ENCODE measurements at places on chromosomes 13 and 19.

- no peak for ATAC-seq
These were observed 104.5 kb downstream of the PIBF1 start for GRCh38 chr13:72886272-72887067.

DNA sequence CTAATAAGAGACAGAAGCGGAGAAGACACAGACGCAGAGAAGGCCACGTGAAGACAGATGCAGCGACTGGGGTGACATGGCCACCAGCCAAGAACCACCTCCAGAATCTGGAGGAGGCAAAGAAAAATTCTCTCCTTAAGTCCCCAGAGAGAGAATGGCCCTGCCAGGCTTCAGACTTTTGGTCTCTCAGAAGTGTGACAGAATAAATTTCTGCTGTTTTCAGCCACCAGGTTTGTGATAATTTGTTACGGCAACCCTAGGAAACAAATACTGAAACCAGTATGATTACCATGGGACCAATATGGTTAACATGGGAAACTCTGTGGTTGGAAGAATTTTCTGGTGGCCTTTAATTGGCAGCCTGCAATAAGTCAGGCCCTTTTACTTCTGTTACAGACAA lies 63.9 kb upstream of the DOCK9 start:
- ATAC-seq: peak; percentile 60

DNA sequence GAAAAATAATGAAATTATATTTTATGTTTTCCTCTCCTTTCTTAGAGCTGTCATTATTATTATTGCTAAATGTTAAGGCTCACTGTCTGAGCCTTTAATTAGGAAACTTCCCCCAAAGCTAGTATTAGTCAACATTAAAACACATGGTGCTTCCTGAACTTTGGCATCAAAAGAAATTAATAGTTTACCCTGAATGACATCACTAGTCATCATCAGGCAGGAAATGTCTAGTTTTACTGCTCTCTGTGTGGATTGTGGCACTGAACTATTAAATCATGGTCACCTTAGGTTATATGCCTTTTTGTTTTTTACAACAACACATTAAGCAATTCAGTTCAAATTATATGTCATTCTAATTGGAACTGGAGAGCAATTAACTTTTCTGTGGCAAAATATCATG lies 595.5 kb downstream of the SLITRK1 start:
- no peak for ATAC-seq

GRCh38 chr19:52296400-52296772 lies 583 bp upstream of the ZNF480 start:
- no peak for ATAC-seq

GRCh38 chr13:65112531-65112941 lies 2117.6 kb downstream of the PCDH9 start:
- no peak for ATAC-seq

DNA sequence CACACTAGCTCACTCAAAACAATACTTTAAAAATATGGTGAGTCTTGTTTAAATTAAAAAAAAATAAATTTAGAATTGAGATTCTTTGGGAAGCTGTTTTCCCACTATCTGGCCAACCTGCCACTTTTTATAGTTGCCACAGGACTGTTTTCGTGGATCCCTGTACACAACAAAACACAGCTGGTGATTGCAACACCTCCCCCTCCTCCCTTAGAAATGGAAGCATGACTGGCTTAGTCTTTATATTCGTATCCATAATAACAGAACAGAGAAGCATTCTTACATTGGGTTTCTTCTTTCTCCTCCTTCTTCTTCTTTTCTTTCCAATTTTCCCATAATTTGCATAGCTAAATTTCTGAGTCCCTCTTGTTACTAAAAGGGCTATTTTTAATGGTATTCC lies 79.5 kb upstream of the GJB6 start:
- no peak for ATAC-seq

DNA sequence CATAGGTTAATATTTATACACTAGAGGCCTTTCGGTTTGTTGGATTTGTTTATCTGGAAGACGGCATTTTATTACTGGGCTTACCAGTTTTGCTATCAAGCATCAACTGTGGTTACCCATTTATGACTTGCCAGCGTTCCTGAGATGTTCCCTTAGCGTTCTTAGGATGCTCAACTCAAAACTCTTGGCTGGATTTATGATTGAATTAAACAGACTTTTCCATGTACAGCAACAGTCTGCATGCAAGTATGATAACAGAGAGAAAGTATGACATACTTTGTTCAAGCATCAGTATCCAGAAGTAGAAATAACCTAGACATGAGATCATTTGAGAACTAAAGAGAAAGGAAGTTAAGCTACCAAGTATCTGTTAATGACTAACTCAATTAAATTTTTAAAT lies 29.9 kb upstream of the RNF113B start:
- no peak for ATAC-seq

- no peak for ATAC-seq
These were observed 16.2 kb upstream of the DOCK9 start for GRCh38 chr13:98994080-98994479.

DNA sequence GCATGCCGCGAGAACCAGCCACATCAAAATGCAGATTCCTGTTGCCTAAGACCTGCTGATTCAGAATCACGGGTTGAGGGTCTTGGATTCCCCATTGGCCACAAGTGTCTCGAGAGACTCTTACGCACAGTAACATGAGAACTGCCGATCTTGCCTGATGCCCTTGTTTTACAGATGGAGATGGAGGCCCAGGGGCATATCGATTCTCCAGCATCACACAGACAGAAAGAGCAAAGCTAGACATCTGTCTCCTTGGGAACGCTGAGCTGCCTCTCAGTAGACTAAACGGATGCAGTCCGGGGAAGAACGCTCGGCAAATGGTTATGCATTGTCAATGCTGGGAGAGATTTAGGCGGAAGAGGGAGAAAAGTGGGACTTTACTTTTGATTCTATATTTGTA lies 5.4 kb downstream of the NLRP12 start:
- no peak for ATAC-seq

DNA sequence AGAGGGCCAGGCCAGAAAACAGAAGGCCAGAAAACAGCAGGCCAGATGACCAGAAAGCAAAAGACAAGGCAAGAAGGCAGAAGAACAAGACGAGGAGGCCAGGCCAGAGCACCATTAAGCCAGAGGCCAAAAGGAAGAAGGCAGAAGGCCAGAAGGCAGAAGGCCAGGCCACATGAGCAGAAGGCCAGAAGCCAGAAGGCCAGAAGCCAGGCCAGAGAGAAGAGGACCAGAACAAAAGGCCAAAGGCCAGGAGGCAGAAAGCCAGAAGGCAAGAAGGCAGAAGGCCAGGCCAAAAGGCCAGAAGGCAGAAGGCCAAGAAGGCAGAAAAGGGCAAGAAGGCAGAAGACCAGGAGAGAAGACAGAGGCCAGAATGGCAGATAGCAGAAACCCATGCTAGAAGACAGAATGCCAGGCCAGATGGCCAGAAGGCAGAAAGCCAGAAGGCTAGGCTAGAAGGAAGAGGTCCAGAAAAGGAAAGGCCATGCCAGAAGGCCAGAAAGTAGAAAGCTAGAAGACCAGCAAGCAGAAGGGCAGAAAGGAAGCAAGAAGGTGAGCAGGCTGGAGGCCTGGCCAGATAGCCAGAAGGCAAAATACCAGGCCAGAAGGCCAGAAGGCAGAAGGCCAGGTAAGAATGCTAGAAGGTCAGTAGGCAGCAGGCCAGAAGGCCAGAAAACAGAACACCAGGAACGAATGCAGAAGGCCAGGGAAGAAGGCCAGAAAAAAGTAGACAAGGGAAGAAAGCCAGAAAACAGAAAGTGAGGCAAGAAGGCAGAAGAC lies 187.6 kb downstream of the TUBA3C start:
- ATAC-seq: no peak

GRCh38 chr13:70394031-70394548 lies 285.8 kb upstream of the KLHL1 start:
- no peak for ATAC-seq

GRCh38 chr13:67505376-67505775 lies 275.2 kb upstream of the PCDH9 start:
- no peak for ATAC-seq

DNA sequence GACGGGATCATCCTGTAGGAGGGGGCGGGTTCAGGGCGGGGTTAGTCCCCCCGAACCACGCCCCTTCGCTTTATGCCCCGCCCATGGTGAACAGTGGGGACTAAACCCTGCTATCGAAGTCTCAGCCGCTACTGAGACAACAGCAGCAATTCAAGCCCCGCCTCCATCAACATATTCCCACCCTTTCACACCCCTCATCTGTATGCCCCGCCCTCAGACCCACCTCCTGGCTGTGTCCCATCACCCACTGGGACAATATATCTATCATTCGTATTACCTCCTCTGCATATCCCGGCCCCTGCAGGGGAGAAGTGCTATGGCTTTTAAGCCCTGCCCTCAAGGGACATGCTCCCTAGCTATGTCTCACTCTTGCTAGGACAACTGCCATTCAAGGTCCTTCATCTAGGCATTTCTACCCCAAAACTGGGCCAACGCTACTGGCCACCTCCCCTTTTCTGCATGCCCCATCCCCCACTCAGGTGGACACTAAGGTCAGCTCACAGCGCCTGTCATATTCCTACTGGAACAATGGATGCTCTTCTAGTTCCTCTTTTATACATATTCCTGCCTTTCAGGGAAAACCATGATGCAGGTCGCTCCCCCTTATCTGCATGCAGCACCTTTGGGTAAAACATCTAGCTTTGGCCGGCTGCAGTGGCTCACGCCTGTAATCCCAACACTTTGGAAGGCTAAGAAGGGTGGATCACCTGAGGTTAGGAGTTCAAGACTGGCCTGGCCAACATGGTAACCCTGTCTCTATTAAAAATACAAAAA lies 11.9 kb downstream of the LRFN1 start:
- no peak for ATAC-seq

DNA sequence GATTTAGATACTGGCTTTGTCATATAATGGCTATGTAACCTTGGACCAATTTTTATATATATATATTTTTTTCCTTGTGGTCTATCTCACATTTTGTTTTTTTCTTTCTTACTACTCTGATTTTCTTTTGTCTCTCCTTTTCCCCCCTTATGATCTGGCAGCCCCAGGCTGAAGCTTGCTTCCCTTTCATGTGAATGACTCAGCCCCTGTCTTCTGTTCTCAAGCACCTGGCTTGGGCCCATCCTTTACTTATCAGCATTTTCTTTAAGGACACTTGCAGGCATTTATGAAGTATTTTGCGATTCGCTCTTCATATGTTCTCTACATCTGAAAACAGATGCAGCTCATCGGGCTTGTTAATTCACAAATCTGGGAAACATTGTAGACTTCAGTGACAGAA lies 163.6 kb downstream of the SPRY2 start:
- ATAC-seq: no peak

DNA sequence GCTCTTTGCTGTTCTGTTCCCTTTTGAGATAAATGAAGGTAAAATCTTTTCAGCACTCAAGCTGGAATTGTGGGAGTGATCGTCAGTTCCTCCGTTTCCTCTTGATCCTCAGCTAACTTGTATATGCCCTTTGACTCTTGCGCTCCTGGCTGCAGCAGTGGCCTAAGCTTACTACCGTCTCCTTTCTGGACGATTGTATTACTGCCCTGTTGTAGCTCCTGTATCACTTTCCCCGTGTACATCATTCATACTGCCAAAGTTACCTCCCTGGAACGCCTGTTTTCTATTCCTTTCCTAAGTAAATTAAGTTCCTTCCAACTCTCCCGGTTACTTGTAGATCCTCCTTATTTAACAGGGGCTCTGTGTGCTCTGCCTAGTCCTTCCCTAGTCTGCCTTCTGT lies 36.9 kb downstream of the WASF3 start:
- ATAC-seq: no peak

DNA sequence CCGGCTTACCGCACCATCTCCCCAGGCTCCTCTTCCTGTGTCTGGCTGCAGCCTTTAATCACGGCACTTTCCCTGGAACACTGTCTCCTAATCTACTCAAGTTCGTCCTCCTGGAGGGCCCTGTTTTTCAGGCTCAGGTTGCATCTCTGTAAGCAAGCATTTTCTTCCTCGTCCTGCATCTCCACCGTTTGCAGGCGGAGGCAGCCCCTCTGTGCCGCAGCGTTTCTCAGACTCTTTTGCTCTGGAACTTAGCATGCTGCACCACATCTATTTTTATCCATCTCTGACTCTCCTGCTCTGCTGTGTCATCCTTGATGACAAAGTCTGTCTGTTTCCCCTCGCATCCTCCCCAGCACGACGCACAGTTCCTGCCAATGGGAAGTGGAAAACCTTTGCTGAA lies 117.5 kb downstream of the ATP8A2 start:
- ATAC-seq: no peak

DNA sequence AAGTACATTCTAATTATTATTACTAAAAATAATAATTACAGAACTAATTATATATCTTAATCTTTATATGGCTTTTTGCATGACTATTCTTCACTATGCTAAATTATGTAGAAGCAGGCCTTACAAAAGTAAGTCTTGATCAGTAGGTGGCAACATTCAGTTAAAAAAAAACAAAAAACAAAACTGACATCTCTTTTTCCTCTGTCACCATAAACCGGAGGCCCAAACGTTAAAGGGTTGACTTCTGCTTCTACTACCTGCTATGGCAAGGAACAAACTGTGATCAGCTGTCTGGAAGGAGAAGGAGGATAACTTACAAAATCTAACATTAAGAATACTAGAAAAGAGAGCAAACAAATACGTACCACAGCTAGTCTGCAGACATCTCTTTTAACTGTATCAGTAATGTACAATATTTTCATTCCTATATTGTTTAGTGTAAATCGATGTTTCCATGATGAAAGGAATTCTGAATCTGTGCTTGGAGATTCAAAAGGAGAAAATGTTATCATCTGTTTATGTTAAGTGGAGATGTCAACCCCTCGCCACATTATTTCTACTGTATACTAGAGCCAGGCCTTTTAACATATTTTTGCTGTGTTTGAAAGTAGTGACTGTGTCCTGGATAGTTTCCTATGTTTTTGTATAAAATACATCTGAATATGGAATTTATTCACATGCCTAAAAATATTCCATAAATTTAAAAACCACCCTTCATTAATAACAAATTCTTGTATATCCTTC lies 1525.4 kb downstream of the SLITRK1 start:
- no peak for ATAC-seq

- ATAC-seq: no peak
These were observed 12.7 kb downstream of the PRKCG start for GRCh38 chr19:53894707-53895106.

GRCh38 chr19:19171821-19172532 lies 1.9 kb upstream of the MEF2B start:
- ATAC-seq: no peak

DNA sequence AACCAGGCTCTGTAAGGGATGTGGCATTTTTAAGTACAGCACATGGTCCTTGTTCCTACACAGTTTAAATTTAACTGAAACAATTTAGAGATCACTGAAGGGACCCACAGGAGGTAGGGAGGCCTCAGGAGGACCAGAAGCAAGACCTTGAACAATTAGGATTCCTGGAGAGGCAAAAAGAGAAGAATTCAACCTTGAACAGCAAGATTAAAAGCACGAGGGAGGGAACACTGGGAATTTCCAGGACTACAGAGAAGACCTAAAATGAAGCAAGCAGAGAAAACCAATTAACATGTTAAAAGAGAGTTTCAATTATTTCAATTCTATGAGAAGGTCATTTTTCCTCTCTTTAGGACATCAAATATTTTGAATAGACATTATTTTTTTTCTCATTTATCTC lies 160.3 kb downstream of the KCTD12 start:
- ATAC-seq: no peak

- peak; percentile 90 for ATAC-seq
These were observed 6.3 kb upstream of the MRPS31 start for GRCh38 chr13:40777166-40777808.

Data from stimulated activated memory B cell treated with anti-CD40 and anti-IgM and Interleukin-4, amounts not matched to agents 10 μg/mL and 1 μg/mL and 100 μg/mL, for 72 hours (primary cell).